BE2C (cell line): ENCODE measurements at places on chromosomes 7 and 10.

- DNase-seq, result no peak
Observed at GRCh38 chr10:128055061-128055868, 71.0 kb downstream of the MKI67 start.

DNA sequence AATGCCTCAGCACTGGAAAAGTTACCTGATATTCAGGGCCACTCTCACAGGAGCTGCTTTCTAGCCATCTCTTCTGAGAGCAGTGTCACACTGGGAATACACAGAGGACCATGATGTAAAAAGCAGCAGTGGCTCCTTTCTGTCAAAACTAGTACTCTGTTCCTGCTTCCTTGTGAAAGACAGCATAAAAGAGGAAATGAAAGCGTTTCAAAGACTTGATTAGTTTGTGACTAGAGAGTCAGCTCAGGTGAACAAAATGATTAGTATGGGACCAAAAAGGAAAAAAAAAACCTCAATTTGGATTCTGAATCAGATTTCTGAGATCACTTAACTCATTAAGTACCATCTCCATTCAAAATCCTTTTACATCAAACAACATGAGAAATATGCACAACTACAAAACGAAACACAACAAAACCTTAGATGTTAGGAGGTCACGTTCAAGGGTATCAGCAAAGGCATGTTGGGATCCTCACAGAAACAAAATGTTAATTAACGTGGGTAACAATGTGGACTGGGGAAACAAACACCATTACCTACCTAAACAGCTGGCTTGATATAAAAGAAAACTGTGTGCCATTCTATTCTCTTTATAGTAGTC lies 103.7 kb downstream of the MACC1 start:
- DNase-seq, result no peak

DNA sequence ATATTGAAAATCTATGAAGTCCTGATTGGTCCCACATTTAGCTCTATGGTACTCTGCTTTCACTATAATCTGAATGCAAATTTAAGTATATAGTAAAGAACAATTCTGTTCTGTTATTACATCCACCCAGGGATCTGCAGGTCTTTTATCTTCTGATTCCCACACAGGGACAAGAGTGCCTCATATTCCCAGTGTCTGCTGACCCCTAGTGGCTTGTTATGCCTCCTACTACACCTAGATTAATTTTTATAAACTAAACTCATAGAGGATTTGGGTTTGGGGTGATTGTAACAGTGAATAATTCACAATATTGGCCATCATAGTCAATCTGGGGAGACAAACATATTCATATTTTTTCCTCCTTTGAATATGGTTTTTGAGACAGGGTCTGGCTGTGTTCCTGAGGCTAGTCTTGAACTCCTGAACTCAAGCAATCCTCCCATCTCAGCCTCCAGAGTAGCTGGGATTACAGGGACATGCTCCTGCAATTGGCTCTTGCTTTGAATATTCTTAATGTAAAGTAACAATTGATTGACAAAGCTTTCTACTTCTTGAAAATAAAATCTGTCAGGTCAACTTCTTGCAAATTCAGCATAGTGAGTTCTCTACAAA lies 282.1 kb downstream of the KCND2 start:
- DNase-seq, result peak; percentile 46

- DNase-seq, result no peak
Observed at GRCh38 chr10:19024611-19025010, 24.0 kb upstream of the MALRD1 start.

DNA sequence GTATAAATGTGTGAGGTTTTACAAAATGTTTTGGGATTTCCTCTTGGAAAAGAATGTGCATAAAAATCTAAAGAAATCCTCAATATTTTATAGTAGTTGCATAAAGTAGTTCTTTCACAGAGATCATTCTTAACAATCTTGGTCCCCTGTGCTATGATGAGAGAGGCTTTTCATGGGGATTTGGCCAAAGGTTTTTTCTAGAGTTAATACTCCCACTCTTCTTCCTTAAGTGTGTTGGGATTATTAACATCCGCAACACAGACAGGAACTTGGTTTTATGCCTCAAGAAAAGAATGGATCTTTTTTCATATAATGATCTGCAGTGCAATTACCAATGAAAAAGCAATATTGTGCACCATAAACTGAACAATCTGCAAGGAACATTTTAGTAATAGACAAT lies 71.5 kb downstream of the AGMO start:
- DNase-seq, result no peak

DNA sequence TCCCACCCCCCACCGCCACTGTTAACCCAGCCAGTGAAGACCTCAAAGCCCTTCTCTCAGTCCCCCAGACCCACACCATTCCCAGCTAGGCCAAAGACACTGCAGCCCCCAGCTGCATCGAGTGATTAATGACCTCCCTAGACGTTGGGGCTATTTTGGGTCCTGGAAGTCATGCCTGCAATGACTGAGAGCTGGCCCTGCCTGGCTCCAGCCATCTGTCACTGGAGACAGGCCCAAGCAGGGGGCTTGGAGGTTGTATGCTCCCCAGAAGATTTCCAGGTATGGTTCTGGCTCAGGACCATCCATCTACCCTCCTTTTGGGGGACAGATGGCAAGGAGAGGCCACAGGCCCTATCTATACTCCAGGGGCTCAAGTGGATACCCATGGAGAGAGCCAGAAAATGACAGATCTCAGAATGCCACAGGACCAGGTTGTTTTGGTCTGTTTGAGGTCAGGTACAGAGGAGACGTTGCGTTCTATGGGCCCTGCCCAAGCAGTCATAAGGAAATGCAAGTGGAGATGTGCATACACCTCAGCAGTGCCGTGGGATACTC lies 5.1 kb downstream of the KCNIP2 start:
- DNase-seq, result no peak

- no peak for DNase-seq
Observed at GRCh38 chr10:100749309-100750217, 4.2 kb downstream of the PAX2 start.

DNA sequence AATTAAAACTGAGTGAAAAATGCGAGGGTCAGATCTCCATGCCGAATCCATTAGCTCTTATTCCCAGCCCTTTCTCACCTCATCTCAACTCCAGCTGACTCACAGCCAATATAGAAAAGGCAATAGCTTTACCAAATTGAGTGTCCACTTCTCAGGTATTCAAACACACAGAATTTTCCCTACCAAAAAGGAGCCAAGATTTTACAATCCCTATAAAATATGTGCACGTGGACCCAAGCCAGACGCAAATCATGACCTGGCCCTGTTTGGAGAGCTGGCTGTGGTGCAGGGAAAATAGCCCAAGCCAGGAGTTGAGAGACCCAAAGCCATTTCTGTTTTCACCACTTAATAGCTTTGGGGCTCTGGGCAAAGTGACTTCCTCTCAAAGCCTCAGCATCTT lies 379.7 kb upstream of the AUTS2 start:
- no peak for DNase-seq

DNA sequence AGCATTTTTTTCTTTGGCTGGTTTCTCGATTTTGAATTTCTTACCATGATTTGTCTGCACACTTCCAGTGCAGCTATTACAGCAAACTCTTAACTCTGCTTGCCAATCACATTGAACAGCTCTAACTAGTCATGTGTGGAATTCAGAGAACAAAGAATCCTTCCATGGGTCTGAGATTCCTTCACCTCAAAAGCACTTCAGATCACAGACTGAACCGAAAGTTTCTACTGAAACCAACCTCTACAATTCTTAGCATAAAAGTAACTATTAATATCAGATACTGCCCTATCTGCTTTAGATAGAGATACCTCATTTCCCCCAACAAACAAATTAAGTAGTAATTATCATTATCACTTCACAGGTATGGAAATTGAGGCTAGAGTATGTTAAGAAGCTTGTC lies 56.5 kb upstream of the SP4 start:
- DNase-seq, result no peak

GRCh38 chr7:47153058-47153457 lies 428.9 kb downstream of the TNS3 start:
- no peak for DNase-seq

- no peak for DNase-seq
Observed at GRCh38 chr10:1754506-1755153, 17.3 kb upstream of the ADARB2 start.

DNA sequence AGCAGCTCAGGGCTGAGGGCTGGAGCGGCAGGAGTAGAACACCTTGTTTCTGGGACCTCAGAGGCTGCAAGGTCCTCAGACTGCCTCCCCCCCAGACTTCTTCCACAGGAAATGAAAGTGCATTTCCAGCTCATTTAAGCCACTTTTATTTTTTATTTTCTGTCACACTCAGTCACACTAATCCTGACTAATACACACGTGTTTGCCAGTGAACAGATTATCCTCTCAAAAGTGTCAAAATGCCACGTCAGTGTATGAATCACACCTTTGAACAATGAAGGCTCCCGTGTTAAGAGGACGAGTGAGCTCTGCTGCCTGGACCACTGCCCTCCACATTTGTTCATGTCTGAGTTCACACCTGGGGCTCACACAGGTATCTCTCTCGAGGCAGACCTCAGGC lies 488.5 kb downstream of the DNAJB6 start:
- no peak for DNase-seq

DNA sequence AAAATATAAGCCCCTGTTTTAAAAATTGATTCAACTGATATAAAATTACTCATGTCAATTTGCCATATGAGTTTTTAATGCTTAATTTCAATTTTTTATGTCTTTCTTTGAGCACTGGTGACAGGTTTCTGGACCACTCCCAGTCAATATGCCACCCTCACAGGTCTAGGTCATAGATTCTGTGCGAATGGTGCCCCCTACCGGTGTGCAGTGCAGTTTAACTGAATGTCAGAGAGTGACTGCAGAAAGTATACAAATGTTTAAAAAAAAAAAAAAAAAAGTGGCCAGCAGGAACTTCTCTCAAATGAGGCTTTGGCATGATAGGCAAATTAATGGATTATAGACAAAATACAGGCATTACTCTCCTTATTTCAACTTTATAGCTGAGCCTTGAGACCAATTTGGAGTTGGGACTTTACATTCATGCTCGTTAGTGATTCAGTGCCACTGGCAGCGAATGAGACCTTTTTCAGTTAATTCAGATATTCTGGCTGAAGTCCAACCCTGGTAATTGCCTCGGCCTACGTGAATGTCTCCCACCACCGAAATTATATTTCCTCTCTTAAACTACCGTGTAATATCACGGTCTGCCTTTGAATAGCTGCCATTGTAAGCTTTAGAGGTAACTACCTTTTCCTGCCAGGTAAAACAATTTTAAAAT lies 427.6 kb downstream of the PHTF2 start:
- DNase-seq, result peak; percentile 88

DNA sequence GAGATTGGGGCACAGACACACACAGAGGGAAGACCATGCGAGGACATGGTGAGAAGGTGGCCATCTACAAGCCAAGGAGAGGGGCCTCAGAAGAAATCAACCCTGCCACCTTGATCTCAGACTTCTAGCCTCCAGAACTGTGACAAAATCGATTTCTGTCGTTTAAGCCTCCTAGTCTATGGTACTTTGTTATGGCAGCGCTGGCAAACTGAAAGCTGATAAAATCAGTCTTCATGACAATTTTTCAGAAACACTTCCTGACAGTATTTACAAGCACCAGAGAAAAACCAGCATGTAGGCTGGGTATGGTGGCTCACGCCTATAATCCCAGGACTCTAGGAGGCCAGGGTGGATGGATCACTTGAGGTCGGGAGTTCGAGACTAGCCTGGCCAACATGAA lies 4.2 kb downstream of the PARP12 start:
- DNase-seq, result no peak

GRCh38 chr10:12587451-12587888 lies 238.1 kb downstream of the CAMK1D start:
- no peak for DNase-seq

- no peak for DNase-seq
Observed at GRCh38 chr10:117991701-117992100, 55.0 kb downstream of the RAB11FIP2 start.

DNA sequence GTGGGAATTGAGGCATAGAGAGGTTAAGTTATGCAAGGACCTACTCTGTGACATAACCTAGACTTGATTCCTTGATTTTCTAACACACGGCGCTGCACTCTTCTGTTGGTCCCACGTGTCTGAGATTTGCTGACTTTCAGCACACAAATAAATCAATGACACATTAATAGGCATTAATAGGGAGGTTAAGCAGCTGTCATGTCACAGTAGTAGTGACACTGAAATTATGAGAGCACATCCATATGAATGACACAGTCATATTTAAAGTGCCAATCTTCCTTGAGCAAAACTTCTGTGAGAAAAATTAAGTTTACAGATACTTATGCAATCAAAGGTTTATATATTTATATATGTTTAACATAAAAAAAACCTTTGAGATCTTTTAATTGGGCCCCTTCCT lies 805.4 kb upstream of the SORCS1 start:
- DNase-seq, result no peak

DNA sequence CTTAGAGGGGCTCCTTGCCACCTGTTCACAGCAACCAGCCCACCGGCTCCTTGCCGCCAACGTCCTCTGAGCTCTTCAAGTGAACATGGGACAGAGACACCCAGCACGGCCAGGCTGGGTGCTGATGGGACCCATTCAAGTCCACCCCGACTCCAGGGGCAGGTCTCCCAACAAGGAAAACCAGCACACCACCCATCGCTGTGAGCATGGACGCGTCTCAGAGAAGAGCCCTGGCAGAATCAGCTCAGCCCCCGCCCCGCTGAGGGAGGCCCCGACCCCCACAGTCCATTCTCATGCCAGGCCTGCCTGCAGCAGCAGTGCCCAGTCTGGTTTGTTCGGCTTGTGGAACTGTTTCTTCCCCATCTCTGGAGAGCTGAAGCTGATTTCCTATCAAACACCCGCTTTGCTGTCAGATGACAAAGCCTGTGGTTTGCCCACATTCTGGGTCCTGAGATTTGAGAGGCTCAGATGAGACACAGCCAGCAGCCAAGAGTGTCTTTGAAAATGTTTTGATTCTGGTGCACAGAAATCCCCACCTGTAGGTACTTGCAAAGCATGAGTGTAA lies 216.6 kb downstream of the ZMYND11 start:
- no peak for DNase-seq

DNA sequence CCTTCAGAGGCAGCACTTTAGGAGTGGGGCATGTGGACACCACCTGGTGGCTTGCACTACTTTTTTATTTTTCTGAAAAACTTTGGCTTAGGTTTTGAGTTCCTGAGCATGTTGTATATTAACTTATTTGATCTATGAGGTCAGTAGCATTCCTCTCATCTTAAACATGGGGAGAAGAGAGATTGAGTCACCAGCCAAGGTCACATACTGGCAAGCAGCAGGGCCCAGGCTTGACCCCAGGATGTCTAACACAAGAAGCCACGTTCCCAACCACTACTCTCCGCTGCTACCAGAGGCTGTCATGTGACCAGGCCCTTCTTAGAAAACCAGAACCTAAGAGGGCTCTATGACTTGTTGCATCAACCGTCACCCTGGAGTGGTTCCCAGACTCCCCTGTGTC lies 210.3 kb upstream of the GPR26 start:
- no peak for DNase-seq

- no peak for DNase-seq
Observed at GRCh38 chr7:14739841-14740185, 162.7 kb downstream of the DGKB start.

DNA sequence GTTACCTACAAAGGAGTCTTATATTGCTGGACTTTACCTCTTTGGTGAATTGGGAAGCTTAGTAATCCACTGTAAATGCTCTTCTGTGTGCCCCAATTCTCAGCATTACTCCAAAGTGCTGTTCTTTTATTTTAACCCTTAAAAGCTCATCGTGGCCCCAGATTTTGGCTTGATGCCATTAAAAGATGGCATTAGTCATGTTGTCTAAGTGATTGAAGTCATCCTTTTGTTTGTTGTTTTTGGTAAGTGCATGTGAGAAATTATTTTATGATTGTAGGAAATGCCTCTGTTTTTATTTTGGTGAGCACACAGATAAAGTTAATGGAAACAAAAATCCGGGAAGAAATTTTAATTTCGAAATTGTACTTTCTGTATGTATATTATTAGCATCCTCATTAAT lies 82.5 kb upstream of the GATA3 start:
- no peak for DNase-seq
